ENCODE measurements at places on chromosomes 11 and 22.

DNA sequence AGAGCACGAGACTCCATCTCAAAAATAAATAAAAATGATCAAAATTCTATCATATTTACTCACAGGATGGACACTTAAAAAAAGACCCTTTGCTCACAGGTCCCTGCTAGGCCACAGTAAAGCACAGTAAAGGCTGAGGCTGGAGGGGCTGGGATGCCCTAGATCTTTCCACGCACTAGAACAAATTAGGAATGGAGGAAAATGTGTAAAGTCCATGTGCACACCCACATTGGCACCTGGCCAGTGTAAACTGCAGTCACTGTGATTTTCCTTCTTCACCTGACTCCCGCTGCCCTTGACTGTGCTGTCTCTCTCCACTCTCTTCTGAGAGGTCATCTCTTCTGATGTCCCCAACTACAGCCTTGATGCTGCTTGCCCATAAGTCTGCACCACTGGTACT, 195.5 kb downstream of the EFCAB6 start:
- DNase-seq: no peak

DNA sequence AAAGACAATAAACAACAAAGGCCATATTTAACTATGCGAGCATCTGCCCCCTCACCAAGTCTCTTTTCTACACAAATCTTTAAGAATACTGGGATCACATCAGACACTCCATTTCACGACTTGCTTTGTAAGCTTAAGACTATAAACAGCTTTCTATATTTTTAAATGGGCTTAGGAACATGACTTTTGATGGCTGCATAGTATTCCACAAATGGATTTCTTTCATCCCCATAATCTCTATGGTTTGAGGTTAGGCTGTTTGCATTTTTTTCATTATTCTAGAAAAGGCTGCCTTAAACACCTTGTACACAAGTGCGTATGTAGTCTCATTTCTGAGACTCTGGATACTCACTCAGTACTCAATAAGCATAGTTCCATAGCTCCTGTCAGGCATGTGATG, 52.8 kb downstream of the DGCR2 start:
- DNase-seq: no peak

DNA sequence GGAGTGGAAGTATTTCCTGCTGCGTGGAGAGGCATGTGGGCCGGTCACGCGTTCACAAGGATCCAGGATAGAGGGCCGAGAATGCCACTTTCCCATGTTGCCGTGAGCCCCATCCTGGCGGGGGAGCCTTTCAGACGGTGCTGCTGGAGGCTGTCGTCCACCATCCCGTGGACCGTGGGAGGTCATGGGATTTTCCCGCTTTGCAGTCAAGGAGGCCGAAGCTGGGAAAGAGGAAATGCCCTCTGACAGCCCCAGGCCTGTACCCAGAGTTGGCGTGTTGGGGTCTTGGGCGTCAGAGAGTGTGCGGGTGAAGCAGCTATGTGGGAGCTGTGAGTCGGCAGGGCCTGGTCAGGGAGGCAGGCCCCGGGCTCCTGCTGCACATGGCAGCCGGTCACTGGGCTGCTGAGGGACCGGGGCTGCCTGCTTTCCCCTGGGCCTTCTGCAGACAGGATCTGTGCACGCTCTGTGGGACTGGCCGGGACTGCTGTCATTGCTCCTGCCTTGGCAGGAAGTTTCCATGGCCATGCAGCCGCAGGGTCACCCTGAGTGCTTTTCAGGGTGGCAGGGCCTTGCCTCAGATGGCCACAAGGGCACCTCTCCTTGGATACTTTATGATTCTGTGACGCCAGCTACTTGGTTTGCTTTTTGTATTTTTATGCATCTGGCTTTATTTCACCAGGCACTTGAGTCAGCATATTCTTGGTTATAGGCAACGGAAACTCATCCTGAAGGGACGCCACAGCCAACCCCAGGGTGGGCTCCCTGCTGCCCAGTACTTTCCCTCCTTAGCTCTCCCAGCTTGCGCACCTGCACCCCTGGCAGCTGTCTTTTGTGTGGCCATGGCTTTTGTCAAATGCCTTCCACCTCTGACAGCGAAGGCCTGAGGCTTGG, 52.4 kb downstream of the AP2A2 start:
- no peak for DNase-seq

- no peak for DNase-seq
These were observed 6.8 kb downstream of the TOM1 start for GRCh38 chr22:35306350-35306967.

DNA sequence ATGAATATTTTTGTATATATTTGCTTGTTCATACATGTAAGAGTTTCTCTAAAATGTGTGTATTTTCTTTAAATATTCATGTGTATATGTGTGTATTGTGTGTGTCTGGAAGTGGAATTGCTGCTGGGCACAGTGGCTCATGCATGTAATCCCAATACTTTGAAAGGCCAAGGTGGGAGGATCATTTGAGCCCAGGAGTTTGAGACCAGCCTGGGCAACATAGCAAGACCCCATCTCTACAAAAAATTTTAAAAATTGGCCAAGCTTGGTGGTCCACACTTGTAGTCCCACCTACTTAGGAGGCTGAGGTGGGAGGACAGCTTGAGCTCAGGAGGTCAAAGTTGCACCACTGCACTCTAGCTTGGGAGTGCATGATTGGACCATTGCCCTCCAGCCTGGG, 4.7 kb upstream of the LGR4 start:
- DNase-seq: no peak

DNA sequence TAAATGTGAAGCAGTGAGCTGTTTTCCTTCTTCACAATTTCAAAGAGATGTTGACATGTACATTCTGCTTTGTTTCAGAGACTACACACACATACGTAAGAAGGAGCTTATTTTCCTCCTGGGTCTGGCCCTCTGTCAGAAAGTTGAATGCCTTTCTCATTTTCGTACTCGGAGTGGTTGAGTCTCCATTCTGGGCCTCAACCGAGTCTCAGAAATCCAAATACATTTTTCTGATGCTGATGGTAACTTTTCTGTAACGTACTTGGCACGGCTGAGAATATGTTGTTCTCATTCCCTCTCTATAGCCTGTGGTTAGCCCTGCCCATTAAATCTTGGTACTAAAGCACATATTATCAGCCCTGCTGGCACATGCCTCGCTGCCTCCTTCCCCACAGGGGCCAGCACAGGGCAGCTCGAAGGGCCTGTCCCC, 25.3 kb downstream of the PARVA start:
- no peak for DNase-seq

GRCh38 chr11:10824888-10825287, 16.2 kb upstream of the EIF4G2 start:
- DNase-seq: no peak

Measured in AG10803 (cell line).